ENCODE measurements at places on chromosomes 1 and 21.
A peak's percentile ranks its signal among the peaks of the same experiment; 100 is the strongest.

DNA sequence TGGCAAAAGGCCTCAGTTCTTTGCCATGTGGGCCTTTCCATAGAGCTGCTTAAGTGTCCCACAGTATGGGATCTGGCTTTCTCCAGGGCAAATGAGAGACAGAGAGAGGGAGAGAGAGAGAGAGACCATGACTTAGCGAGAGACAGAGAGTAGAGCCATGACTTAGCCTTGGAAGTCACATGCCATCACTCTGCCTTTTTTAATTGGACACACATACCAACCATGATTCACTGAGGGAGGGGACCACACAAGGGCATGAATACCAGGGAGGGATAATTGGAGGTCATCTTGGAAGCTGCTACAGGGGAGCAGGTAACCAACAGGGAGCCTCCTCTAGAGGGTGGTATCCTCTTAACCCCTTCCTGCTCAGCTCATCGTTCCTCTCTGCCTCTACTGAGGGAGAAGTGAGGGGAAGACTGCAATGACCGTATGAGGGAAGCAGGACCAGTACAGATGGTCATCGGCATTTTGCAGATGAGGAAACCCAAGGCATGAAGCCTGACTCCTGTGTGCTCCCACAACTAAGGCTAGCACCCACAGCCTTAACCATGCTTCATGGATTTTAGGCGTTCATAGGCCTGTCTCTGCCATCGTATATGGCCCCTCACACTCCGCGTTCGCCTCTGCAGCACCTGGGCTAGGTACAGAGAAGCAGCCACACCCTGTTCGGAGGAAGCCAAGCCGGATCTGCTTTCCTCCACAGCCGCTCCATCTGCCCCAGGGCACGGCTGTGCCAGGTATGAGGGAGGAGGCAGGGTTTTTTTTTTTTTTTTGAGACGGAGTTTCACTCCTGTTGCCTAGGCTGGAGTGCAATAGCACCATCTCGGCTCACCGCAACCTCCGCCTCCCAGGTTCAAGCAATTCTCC, 38.6 kb downstream of the MEF2D start:
- DNase-seq: no peak

GRCh38 chr1:56064705-56065104, 514.7 kb downstream of the PLPP3 start:
- no peak for DNase-seq

- DNase-seq: no peak
Measured at GRCh38 chr21:41290106-41290799, 26.3 kb upstream of the FAM3B start.

DNA sequence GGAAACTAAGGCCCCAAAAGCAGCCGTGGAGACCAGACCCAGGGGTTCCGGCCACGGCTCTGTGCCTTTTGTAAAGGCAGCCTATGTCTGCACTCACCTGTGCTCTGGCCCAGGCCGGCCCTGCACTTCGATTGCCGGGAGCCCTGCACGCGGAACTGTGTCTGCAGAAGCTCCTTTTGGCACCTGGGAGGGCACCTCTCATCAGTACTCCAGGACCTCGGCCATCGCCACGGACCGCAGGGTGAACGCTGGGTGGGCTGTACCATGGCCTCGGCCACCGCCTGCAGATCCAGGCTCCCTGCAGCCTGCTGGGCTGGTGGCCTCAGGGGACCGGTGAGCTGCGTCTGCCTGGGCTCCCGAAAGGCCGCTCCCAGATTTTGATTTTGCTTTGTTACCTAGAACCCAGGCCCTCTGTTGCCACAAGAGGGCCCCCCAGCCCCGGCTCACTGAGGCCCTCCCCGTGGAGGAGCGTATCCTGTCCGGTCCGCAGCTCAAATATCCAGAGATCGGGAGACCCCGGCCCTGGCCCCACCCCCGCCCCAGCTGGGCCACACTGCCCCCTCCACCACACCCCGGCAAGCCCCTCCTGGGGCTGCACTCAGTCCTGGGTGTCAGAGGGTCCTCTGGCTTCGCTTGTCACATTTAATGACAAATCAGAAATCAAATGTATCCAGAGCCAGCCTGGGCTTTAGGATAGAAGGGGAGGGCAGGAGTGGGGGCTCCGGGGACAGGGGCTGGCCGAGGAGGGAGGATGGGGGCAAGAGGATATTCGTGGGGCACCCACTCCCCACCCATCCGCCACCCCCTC, 60.2 kb upstream of the PDE9A start:
- peak; percentile 23 for DNase-seq

DNA sequence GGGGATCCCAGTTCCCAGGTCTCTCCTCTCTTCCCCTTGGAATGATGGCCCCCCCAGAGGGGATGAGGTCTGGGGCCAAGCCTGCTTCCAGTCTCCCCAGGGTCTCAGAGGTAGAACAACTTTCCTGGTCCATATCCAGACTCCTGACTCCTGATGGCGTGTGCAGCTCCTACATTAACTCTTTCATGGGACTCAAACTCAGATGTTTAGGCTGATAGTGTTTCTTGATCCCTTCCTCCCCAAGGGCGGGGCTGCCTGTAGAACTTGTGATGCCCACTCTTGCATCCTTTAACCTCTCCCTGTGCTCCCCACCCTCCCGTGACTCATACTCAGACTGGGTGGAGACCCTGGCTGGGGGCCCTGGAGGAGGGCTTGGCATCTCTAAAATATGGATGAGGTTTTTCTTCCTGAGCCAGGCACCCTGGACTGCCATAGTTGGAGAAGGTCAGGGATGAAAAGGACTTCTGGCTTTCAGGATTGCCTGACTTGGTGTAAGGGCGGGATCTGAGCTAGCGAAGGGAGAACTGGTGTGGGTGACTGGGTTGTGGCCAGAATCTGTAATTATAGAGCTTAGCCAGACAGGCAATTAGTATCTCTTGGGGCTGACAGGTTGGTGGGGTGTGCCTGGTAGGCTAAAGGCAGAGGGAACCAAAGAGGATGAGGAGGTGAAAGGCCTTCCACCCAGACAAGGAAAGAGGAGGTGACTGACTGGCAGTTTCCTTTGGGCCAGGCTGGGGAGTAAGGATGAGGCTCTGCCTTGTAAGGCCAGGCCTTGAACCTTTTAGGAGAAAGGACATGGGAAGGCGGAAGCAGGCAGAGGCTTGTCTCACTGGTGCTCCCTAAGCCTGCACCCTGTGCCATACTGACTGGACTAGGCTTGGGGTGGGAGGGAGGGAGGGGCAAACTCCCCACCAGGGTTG, 1.5 kb downstream of the ATP8B2 start:
- DNase-seq: no peak

DNA sequence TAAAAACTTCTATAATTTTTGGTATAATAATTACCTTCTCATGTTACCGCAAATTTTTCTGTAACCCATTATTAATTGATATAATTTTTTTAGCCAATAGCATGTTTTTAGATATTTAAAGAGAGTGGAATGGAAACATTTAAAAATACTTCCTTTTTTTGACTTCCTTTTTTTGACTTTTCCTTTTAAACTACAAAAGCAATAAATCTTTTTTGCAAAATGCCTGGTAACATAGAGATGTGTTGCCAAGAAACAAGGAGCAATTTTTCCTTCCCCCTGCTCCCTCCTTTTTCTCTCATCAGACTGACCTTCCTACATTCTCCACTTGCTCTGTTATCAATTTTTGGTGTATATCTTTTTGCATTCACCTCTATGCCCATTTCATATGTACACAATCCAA, 666.2 kb downstream of the ADGRL2 start:
- DNase-seq: no peak

DNA sequence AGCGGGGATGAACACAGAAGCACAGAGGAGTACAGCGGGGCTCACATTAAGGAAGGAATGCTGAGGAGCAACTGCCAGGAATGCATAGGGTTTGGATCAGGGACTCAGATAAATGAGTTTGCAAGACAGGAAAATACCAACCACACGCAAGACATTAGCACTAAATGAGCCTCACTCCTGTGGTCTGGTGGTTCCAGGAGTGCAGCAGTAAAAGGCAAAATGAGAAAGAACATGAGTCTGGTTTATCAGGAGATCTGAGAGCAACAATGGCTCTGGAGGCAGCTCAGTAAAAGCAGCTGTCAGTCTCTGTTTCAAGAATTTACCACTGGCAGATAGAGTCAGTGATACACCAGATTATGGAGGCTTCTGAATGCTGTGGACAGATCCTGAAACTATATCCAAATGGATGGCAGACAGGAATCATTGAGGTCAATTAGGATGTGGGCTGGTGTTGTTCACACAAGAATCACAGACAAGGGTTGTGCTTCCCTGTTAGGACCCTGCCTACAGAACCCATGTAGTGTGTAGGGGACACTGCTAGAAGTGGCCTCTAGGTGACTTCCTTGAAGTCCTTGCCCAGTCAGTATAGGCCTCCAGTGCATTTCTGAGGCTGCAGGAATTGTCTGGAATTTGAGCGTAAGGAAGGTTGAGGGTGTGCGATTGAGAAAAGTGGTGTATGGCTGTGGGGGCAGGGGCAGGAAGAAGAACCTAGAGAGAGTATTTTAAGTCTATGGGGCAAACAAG, 50.3 kb downstream of the CASQ2 start:
- no peak for DNase-seq

- DNase-seq: peak; percentile 33
Measured at GRCh38 chr1:2528016-2528415, 1.6 kb upstream of the PANK4 start.

- DNase-seq: no peak
Measured at GRCh38 chr1:184661801-184662200, 92.9 kb downstream of the EDEM3 start.

DNA sequence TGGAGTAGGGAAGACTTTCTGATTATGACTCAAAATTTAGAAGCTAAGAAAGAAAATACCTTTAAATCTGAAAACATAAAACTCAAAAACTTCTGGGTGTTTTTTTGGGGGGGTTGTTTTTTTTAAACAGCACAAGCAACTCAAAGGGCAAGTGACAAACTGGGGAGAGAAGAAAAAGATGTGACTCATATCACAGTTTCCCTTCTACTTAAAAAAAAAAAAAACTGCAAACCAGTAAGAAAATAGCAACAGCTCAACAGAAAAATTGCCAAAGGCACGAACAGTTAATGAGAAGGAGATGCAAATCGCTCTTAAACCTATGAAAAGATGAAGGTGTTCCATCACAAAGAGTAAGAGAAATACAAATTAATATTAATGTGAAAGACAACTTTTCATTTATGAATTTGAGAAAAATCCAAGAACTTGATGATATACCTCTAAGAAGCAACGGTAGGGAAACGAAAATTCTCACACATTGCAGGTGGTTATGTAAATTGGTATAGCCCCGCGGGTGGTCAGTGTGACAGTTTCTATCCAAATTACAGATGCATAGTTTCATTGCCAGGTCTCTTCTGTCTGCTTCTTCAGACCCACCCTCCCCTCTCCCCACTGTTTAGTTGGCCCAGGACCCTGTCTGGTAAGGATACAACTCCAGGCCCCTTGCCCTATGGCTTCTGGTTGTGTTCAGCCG, 9.0 kb downstream of the IFNAR2 start:
- DNase-seq: no peak

DNA sequence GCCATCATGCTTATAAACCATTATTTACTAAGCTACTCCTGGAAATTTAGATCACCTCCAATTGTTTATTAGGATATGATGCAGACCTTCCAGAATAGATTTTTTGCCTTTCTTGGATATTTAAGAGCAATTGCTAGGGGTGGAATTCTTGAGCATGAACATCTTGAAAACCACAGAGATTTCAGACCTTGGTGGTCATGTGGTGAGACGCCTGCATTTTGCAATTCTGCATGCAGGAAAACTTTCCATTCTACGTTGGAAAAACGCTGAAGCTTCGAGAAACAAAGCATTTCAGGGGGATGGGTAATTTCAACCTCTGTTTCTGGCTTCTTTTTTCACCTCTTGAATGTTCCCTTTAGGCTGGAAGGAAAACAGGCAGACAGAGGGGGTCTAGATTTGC, 596.3 kb downstream of the KIF26B start:
- no peak for DNase-seq

DNA sequence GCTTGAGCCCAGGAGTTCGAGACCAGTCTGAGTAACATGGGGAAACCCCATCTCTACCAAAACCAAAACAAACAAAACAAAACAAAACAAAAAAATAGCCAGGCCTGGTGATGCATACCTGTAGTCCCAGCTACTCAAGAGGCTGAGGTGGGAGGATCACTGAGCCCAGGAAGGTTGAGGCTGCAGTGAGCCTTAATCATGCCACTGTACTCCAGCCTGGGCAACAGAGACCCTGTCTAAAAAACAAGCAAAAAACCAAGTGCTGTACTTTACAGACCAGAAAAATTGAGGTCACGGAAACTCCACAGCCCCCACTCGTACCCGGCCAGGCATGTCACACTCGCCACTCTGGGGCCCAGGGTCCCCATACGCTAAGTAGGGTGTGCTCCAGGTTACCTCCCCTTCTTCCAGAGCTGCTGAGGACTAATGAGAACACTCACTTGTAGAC, 22.9 kb downstream of the ATP2B4 start:
- DNase-seq: no peak

DNA sequence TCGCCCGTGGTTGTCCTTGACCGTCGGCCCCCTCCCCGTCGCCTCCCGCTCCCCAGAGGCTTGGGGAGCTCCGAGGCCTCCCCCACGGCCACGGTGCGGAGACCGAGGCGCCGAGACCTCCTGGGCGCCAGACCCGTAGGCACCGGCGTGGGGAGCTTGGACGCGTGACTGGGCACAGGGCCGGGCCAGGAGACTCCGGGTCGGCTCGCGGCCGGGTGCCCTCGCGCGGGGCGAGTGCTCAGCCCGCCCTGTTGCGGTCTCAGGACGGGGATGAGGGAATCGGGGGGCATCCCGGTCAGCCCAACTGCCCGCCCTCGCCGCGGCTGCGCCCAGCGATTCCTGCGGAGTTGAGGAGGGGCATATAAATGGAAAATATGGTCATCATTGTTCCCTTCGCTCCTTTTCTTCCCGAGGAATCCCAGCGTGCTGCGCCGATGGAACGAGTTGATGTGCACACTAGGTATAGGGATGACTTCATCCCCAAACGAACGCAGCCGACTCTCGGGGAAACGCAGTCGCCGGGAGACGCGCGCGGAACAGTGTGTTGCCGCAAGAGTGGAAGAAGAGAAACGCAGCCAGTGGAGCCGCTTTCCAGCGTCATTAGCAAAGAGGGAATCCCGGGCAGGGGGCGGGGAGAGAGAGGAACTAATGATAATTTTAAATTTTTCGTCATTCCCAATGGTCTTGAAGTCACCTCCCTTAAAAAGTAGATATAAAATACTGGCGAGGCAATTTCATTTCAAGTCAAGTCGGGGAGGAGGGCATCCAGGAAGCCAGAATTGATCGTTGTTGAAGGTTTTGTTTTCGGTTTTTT, 747 bp upstream of the ENAH start:
- peak; percentile 81 for DNase-seq

DNA sequence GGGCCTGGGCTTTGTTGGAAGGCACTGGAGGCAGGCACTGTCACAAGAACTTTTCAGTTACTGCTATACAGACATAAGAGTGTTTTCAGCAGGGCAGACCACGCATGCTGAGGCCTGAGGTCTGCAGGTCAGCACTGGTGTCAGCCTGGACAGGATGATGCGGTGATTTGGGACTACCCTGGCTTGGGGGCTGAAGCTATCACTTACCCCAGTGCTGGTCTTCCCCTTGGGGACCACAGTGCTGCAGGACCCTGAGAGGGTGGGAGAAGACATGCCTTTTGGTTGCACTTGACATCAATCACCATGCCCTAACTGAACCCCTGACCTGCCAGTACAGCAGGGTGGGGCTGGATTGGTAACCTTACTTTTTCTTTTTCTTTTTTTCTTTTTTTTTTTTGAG, 9.2 kb downstream of the DMRTB1 start:
- DNase-seq: no peak

All from DMS153 (cell line).